ENCODE measurements at places on chromosomes 7 and 10.

- DNase-seq = no peak
Measured at GRCh38 chr7:157061979-157062378, 51.5 kb upstream of the MNX1 start.

DNA sequence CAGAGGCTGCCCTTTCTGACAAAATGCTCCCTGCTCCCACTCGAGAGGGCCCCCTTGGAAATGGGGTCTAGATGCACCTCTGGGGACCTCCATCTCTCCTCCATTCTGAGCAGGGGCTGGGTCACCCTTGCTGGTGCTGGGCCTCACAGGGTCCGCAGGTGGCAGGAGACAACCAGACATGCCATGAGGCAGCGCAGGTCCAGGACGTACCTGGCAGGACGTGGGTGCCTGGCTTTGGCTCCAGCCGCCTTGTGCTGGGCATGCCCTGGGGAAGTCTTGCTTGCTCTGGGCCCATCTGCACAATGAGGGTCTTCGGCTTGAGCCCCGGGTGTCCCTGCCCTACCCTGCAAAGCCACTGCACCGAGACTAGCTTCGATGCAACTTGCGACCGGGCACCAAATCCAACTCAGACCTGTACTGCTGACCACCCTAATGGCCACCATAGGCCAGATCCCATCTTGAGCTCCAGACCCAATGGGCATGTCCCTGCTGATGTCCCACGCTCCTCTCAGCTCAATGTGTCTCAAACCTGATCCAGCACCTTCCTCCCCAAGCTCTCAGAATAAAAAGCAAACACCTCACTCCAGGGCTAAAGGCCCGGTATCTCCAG is 107.0 kb downstream of the FAM53B start:
- no peak for DNase-seq

GRCh38 chr7:85229544-85229943 is 42.7 kb upstream of the SEMA3D start:
- no peak for DNase-seq

GRCh38 chr10:53434413-53434812 is 661.8 kb upstream of the MBL2 start:
- no peak for DNase-seq

DNA sequence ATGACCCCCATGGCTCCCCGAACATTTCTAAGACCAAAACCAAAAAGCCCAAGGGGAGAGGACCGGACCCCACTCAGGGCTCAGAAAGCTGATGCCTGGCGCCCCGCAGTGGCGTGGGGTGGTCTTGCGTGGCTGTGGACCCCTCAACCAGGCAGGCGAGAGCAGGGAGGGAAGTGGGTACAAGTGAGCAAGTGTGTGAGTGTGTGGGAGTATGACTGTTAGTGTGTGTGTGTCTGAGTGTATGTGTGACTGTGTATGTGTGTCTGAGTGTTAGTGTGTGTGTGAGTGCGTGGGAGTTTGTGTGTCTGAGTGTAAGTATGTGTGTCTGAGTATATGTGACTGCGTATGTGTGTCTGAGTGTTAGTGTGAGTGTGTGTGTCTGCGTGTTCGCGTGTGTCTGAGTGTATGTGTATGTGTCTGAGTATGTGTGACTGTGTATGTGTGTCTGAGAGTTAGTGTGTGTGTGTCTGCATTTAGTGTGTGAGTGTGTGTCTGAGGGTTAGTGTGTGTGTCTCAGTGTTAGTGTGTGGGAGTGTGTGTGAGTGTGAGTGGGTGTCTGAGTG is 34.0 kb upstream of the INSIG1 start:
- DNase-seq = no peak

- no peak for DNase-seq
Measured at GRCh38 chr10:68954904-68955303, 1.1 kb upstream of the DDX21 start.

- no peak for DNase-seq
Measured at GRCh38 chr10:5775685-5776084, 37.5 kb downstream of the GDI2 start.

DNA sequence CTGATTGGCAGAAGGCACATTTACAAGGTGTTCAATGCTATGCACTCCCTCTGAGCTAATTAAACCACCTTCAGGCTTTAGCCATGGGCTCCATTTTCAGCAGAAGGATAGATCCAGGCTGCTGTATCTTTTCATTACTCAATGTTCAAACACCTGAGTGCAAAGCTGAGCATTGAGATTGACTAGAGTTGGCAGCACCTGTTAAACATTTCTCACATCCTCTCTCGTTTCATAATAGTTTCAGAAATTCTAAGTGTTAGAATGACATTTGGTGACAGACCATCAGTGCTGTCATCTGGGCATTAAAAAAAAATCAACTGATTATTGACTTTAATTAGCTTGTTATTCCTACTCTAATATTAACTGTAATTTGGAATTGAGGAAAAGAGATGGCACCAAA is 187.1 kb upstream of the SEMA3E start:
- DNase-seq = no peak

DNA sequence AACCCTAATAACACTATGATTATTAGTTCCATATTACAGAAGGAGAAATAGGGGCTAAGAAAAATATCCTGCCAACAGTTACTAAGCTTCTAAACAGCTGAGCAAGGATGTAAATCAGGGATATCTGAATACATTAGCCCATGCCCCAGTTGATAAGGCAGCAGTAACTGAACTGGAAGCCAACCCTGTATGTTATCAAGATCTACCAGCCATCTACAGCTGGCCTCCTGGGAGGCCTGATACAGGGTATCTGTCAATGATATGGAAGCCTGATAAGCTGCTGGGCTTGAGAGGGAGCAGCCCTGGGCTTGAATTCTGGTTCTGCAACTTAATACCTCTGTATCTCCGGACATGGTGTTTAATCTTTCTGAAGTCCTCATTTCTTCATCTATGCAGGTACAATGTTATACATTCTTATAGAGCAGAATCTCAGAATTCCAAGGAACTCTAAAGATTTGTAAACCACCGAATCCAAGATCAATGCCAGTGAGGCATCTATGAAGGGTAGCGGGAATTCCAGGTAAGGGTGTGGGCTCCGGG is 37.9 kb upstream of the AFAP1L2 start:
- DNase-seq = no peak

DNA sequence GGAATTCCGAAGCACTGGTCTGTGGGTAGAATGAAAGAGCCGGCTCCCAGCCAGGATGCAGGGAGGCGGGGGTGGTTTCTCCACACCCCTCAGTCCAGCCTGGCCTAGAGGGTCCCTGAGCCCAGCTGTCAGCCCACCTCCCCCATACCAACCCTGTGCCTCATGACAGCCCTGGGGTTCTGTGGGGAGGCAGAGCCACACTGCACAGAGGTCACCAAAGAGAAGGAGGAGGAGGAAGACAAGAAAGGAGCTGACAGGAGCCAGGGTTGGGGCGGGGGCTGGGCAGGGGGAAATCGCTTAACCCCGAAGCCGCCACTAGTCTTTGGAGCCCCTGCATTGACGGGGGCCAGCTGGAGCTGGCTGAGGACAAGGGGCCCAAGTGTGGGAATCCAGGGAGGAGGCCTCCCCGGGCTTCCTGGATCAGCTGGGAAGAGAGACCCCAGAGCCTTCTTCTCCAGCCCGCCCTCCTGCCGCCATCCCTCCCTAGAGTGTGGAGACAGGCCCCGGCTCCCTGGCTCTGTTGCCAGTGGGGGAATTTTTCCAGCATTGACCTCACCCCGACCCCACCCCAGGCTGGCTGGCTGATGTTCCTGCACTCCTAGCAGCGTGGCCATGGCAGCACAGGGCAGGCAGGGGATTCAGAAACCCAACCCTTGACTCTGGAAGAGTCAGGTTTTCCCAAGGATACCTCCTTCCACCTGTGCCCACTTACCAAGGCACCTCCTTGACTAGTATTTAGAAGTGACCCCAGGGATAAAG is 32.5 kb downstream of the KAZALD1 start:
- no peak for DNase-seq

- no peak for DNase-seq
Measured at GRCh38 chr10:71223347-71224058, 11.1 kb downstream of the UNC5B start.

GRCh38 chr7:79141252-79141651 is 312.2 kb downstream of the MAGI2 start:
- DNase-seq = no peak

- no peak for DNase-seq
Measured at GRCh38 chr10:5565671-5566581, 41.2 kb downstream of the CALML3 start.

GRCh38 chr10:123295644-123296043 is 141.4 kb downstream of the BUB3 start:
- DNase-seq = no peak

GRCh38 chr7:2726316-2727018 is 38.5 kb downstream of the AMZ1 start:
- DNase-seq = no peak

DNA sequence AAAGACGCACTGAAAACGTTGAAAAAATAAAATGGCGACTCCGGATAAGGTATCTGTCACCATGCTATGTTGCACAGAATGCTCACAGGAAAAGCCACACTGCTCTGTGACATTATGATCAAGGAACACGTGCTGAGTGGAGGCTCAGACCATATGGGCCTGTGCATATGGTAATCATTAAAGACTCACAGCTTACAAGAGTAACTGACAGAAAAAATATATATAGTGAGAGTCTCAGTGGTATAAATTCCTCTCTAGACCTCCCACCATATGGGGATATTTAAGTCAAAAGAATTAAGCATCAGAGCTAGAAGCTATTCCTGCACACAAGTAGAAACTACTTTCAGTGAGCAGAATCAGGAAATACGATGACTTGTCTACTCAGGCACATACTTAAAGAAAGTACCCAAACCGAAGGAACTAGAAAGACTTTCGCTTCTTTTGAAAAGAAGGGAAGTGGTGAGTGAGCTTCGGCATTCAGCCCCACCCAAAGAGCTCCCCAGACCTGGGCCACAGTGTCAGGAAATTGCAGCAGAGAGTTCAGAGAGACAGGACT is 65.1 kb upstream of the MPP7 start:
- no peak for DNase-seq
